ENCODE measurements at places on chromosomes 1 and 21.
A peak's percentile ranks its signal among the peaks of the same experiment; 100 is the strongest.

- DNase-seq: no peak
These were observed 261.6 kb downstream of the TPR start for GRCh38 chr1:186113461-186113860.

GRCh38 chr1:155226188-155226909 is 17.9 kb downstream of the MTX1 start:
- peak; percentile 66 for DNase-seq

- DNase-seq: no peak
These were observed 28.1 kb downstream of the ERI3 start for GRCh38 chr1:44326821-44327465.

GRCh38 chr1:44860891-44861425 is 17.9 kb upstream of the PTCH2 start:
- DNase-seq: no peak

DNA sequence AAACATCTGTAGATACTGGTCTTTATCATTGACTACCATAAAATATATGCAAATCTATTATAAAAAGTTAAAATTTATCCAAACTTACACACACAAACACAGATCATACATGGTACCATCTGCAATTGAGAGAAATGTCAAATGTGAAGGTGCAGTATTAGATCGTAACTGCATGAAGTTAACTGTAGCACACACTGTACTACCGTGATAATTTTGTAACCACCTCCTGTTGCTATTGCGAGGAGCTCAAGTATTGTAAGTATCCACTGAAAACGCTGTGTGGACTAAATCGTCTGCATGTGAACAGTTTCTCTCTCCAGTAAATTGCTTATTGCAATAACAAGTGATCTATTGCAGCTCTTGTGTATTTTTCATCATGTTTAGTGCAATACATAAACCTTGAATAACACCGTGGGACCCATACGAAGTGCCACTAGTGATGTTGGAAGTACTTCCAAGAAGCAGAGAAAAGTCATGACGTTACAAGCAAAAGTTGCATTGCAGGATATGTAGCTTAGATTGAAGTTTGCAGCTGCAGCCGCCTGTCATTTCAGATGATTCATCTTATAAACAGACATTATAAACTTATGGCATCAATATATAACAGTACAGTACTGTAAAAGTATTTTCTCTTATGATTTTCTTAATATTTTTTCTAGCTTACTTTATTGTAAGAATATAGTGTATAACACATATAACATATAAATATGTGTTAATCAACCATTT is 172.9 kb downstream of the SDCCAG8 start:
- no peak for DNase-seq

GRCh38 chr1:171222936-171223335 is 25.4 kb upstream of the FMO1 start:
- DNase-seq: no peak

DNA sequence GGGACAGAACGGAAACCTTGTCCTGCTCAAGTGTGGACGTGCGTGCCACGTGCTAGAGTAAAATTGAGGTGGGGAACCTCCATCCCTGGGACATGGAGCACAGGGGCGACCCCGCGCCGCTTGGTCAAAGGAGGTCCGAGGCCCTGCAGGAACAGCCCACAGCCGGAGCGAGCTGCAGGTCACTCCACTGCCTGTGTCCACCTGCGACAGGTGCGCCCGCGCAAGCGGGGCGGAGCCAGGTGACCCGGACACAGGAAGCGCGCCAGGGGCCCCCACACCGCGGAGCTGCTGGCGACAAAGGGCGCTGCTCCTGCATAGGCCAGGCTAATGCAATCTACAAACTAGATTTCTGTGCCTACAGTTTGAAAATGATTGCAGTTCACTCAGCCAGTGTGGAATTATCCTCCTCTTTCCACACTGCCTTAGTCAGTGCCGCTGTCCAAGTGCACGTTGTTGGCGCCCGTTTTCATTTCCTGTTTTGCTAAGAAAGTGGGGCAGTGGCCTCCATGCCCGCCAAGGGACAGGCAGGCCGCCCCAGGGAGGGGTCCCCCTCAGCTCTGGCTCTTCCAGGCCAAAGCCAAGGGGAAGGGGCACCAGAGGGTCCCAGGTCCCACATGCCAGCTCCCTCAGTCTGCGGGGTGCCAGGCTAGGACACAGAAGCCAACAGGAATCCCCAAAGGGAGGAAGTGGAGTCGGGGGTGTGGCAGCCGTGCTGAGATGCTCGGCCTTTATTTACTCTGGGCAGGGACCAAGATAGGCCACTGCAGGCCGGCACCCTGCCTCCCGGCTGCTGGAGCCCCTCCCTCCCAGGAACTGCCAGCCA is 4.3 kb upstream of the NADK start:
- DNase-seq: peak; percentile 69

- DNase-seq: no peak
These were observed 150.3 kb downstream of the TNFSF18 start for GRCh38 chr1:172900376-172900997.

DNA sequence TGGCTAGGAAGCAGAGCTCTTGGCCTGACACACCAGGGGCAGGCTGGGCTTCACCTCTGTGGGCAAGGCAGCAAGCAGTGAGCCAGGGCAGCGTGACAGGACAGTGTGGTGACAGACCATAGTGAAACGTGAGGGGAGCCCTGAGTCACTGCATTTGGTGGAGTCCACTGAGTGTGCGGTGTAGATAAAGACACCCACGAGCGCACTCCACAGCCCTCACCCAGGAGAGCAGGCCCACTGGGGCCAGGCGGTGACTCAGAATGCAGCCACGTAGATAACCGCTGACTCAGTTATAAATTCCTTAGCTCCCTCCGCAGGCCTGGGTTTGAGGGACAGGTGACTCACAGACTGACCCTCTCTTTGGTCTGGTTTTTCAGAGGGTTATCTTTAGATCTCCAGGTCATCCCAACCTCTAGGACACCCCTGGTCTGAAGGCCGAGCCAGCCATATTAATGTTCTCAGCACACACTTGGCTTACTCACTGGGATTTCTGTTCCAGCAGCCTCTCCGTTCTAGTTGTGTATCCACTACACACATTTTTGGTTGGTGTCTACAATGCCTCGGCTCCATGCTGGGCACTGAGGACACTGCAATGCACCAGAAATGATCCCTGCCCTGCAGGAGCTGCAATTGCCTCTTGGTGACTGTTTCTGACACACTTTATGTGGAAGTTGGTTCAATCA is 90.2 kb upstream of the TSPAN2 start:
- no peak for DNase-seq

GRCh38 chr1:61442544-61442943 is 282.4 kb downstream of the TM2D1 start:
- no peak for DNase-seq

GRCh38 chr1:240737766-240738265 is 125.9 kb upstream of the GREM2 start:
- DNase-seq: no peak

DNA sequence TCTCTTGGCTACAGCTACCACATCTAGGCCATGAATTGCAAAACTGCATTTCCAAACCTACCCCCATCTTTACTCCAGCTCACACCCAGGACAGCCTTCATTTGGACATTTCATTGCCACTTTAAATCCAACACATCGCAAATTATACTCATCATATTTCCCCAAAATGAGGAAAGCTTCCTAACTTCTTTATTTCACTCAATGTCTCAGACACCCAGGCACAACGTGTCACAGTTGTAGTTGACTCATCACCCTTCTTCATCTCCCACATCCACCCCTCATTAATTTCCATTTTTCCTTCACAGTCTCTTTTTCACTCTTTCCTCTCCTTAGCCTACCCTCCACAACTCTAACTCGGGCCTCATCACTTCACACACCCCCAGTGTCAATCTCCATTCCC is 6.7 kb downstream of the OTUD7B start:
- no peak for DNase-seq

All from HuH-7 (cell line).